ENCODE measurements at places on chromosomes 7 and 10.

DNA sequence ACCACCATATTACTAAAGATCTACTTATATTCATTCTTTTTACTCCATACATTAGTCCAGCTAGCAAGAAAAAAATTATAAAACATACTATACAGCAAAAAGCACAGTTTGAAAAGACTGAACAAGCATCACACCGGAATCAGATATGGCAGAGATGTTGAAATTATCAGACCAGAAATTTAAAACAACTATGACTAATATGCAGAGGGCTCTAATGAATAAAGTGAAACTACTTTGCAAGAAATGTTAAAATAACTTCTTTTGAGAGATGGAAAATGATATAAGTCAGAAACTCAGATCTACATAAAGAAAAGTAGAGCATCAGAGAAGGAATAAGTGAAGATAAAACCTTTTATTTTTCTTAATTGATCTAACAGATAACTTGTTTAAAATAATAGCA lies 50.9 kb downstream of the SGCE start:
- no peak for DNase-seq

DNA sequence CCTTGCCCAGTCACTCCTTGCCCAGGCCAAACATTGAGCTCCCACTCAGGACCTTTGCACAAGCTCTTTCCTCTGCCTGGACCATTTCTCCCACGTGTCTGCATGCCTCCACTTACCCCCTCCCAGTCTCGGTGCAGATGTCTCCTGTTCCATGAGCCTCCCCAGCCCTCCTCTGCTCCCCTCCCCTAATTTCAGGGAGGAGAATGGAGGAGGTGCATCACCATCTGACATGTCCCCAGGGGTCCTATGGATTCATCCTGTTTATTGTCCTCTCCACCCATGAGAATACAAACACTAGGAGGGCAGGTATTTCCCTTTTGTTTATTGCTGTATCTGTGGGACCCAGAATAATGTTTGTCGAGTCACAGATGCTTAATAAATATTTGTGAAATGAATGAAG lies 8.6 kb upstream of the GRID2IP start:
- DNase-seq = no peak

DNA sequence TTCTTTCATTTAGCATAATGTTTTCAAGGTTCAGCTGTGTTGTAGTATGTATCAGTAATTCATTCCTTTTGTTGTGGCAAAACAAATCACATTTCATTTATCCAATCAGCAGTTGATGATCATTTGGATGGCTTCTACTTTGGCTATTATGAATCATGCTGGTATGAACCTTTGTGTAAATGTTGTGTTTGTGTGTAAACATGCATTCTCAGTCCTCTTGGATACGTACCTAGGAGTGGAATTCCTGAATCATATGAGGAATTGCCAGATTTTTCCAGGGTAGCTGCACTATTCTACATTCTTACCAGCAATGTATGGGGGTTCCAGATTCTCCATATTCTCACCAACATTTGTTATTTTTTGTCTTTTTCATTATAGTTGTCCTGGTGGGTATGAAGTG lies 578.5 kb upstream of the MKI67 start:
- no peak for DNase-seq

GRCh38 chr7:107909445-107909844 lies 18.5 kb downstream of the DLD start:
- no peak for DNase-seq

DNA sequence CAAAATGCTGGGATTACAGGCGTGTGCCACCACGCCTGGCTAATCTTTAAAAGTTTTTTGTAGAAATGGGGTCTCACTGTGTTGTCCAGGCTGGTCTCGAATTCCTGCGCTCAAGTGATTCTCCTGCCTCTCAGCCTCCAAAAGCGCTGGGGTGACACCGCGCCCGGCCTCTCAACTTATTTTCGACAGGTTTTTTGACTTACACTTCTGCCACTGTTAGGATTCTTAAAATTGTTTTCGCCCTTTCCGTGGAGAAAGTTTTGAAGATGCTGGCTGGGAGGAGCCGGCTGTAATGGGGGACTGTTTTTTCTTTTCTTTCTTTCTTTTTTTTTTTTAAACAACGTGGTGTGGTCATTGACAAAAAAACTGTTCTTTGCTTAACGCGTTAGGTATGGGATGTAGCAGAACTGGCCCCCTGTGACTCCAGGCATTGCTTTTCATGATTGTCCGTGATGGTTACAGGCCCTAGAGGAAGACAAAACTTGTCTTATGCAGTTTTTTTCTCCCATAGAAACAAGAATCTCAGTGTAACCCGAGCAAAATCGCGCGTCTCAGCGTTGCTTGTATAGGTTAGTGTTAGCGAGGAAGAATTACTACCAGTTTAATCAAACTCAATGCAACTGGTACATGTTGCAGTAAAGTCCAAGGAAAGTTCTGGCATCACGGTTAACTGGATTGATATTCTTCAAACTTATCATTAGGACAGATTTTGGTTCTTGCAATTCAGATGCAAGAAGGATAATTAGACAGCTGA lies 72.2 kb downstream of the DAGLB start:
- peak; percentile 22 for DNase-seq

GRCh38 chr10:99671386-99671785 lies 12.1 kb downstream of the ENTPD7 start:
- peak; percentile 19 for DNase-seq

DNA sequence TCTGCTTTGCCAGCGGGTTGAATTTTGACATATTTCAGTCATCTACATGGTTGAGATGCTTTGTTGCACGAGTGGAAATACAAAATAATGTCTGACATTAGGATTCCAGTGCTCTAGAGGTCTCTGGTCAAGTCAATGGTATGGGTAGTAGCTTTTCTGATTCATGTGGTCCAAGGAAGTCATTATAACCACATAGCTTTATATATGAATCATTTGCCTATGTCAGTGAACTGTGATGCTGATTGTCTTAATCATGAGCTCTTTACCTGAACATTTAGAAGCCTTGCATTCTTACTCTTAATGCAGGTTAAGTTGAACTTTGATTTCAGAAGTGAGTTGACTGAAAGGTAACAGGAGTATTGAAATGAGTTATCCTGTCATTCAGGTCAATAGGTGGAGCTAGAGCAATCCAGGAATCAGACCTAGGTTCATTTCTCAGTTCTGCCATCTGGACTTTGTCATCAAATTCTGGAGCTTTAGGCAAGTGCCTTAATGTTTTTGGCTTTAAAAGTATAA lies 3.3 kb downstream of the MAPK8 start:
- no peak for DNase-seq

DNA sequence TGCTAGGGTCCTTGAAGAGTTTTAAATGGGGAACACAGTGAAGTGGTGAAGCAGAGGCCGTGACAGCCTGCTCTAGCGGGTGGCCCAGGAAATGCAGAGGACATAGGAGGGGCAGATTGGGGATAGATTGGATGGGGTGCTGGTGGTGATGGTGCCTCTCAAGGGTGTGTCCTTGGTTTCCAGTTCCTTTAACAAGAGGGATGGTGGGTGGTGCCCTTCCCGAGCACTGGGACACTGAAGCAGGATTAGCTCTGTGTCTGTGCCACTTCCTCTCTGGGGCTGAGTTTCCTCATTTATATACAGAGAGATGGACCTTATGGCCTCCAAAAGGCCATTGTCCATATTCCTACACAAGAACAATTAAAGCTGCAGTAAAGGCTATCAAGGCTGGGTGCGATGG lies 285.5 kb downstream of the TCF7L2 start:
- DNase-seq = peak; percentile 80

DNA sequence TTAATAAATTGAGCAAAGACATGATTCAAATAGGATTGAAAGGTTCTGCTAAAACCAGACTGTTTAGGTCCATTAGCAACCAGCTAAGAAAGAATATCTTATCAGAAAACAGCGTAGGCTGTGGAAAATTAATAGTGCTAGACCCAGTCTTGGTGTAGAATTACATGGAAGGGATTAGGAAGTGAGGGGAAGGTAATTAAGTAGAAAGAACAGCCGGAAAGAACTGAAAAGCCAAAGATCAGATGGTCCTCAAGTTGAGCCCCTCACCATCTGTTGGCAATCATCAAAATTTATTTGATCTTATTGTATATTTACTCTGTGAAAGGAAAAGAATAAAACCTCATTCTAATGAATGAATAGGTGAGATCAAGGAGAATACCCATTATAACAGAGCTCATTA lies 50.1 kb downstream of the COL1A2 start:
- no peak for DNase-seq

DNA sequence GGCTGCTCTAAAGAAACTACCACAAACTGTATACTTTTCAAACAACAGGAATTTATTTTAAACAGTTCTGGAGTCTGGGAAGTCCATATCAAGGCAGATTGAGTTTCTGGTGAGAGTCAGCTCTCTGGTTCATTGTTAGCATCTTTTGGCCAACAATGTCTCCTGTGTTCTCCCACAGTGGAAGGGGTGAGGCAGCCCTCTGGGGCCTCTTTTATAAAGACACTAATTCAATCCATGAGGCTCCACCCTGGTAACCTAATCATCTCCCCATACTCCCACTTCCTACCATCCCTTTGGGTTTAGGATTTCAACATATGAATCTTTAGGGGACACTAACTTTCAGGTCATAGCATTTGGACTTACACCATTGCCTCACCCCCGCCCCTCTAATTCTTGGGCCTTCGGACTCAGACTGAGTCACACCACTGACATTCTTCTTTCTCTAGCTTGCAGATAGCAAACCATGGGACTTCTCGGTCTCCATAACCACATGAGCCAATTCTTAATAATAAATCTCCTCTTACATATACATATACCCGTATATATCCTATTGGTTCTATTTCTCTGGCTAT lies 64.3 kb upstream of the ANTXRL start:
- no peak for DNase-seq

DNA sequence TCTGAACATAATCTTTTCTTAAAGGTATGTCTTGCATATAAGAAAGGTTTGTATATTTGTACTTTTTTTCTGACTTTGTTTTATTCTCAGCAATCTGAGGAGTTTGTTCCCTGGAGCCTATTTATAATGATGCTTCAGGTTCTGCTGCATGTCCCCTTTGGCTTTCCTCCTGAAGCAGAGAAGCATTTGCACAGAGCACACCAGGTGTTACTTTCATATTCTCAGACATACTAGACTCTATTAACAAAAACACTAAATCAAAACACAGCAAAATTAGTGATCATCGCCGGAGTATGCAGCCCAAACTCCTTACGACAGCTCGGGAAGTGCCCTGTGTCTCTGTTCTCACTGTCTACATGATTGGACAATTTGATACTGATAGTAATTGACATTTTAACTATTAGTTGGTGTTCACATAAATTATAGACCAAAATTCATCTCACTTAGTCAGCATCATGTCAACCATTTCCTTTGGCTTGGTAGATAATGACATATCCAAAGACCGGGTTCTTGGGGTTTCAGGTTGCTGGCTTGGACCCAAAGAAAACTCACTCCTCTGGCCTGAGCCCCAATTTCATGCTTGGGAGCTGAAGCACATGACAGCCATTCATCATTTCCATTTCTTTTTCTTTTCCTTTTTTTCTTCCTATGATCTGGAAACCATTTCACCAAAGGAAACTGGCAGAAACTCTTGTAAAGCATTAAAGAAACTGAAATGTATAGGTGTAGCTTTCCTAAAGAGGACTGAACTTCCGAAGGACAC lies 400.1 kb upstream of the NRP1 start:
- DNase-seq = no peak

DNA sequence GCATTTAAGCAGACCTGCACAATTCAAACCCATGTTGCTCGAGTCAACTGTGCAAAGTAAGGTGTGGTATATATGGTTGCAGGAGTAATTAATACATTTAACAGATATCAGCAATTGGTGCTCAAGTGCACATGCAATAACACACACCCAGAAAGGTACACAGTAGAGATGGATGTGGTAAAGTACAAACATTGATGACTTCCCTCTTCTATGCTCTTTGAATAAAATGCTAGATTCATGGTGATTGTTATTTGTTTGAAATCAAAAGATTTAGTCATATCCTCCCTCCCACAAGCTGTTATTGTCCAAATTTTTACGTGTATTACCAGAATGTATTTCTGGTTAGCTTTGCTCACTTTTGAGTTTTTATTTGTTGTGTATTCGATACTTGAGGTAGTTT lies 262.0 kb upstream of the CSTF2T start:
- DNase-seq = no peak

GRCh38 chr10:14806318-14806717 lies 31.5 kb downstream of the CDNF start:
- no peak for DNase-seq

- no peak for DNase-seq
Measured at GRCh38 chr10:103736763-103737162, 118.6 kb downstream of the SH3PXD2A start.

GRCh38 chr7:97499204-97499603 lies 232.7 kb upstream of the TAC1 start:
- no peak for DNase-seq

DNA sequence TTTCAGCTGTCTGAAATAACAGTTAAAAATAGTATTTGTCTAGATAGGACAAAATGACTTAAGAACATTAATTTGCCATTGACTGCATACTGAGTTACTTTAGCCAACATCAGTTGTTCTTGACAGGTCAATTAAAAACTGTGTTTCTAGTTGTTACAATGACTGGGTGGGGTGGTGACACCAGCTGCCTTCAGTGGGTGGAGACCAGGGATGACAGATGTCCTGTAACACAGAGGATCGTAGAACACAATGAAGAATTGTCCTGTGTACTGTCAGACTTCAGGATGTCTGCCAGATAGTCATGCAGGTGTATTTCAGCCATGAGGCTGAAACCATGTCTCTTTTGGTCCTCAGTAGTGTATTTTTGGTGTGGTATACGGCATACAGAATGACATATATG lies 24.4 kb downstream of the TRUB1 start:
- DNase-seq = no peak

DNA sequence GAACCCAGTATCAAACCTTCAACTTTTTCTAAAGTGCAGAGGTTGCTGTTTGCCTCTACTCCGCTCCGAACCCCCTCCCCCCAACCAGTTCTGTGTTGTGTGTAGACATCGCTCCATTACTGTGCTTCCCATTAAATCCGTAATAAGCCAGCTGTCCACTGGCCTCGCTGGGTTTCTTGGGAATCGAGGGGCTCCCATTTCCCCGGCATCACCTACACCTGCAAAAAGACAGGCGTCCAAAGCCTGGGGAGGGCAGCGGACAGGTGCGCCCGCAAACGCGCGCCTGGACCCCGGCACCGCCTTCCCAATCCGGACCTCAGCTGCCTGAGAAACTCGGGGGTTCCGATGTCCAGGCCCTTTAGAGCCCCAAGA lies 631 bp downstream of the RTKN2 start:
- DNase-seq = no peak

DNA sequence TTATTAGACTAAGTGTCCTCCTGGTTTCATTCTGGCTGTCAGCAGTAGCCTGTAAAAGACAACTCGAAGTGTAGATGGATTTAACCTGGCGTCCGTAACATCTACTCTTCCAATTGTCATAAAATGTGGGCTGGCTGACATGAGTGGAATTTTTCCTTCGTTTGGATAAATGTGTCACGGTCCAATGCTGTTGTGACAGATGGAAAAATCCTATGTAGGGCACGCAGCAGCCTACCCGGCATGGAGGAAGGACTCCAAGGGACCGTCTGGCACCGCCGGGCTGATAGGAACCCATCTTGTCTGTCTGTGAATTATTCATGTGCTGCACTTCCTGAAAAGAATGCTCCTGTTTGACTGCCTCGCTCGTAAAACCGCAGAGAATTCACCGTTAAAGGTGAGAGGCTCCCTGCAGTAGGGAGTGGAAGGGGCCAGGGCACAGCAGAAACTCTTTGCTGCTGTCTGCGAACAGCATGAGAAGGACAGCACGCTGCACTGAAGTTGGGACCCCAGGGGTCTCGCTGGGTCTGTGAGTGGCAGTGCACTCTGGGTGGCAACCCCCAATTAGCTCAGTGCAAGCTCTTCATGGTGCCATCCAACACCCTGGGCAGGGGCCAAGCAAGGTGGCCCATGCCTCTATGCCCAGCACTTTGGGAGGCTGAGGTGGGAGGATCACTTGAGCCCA lies 1.6 kb upstream of the ORAI2 start:
- peak; percentile 50 for DNase-seq

GRCh38 chr10:97434055-97434454 lies 8.1 kb downstream of the PGAM1 start:
- no peak for DNase-seq

Data from inflammatory macrophage treated with lipopolysaccharide for 4 hours (primary cell).